CD4-positive, alpha-beta memory T cell (primary cell): ENCODE measurements at places on chromosomes 3 and 15. TPM values are rescaled to one million over a fixed set of nuclear protein-coding genes. Genes with fewer than 3 reads are reported as not detected.

PRKAR2A gene
- total RNA-seq = 41.7 TPM

LSAMP gene
- total RNA-seq = not detected

FGD5 gene
- total RNA-seq = 0.06 TPM

CTXND1 gene
- total RNA-seq = not detected

U2SURP gene
- total RNA-seq = 137 TPM

MAP1A gene
- 0.35 TPM for total RNA-seq

- H3K4me1 ChIP-seq = no peaks in the 10 kb centered on the region
- no peaks in the 10 kb centered on the region for H3K27me3 ChIP-seq
- no peak overlapping the region for H3K4me3 ChIP-seq
- no peaks in the 10 kb centered on the region for H3K36me3 ChIP-seq
- DNase-seq = no peak
These were observed 49.2 kb upstream of the MAP3K13 start for GRCh38 chr3:185313693-185314246.

DNA sequence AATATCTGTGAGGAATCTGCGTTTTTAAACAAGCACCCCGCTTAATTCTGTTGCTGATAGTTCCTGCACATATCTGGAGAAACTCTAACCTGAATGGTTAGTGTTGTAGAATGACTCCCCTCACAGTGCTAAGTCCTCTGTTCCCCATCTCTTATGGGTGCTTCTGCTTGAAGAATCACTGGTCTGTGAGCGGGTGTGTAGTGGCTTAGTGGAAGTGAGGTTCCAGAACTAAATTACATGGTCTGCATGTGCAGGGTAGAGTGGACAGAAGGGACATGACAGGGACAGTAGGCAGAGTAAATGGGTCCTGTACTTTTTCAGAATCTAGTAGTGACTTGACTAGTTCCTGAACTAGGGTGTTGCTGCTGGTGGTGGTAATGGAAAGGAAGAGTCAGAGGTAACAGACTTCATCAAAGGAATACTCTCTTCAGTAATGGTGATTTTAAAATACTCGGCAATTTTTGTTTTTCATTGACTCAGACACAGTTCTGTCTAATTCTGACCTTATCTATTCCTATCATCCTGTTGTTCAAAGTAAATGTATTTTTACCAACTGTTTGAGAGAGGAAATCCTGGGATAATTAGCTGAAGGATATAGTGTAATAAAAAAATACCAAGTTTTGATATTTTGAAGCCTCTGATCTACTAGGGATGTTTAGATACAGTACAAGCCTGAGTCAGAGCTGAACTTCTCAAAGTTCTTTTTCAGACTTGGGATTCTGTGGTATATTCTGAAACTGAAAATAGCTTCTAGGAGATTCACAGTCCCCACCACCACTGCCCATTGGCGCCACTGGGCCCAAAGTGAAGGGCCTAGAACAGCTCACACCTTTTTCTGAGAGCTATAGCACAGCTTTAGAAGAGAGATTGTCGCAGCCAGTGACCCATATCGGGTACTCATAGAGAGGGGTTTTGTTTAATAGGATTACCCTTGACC lies 55.5 kb downstream of the FNDC3B start:
- H3K27me3 ChIP-seq = no peaks in the 10 kb centered on the region
- H3K36me3 ChIP-seq = no peaks in the 10 kb centered on the region
- H3K4me3 ChIP-seq = no peak overlapping the region
- H3K4me1 ChIP-seq = peaks cover 27% of the 10 kb centered on the region
- H3K27ac ChIP-seq = no peak overlapping the region
- DNase-seq = no peak

DNA sequence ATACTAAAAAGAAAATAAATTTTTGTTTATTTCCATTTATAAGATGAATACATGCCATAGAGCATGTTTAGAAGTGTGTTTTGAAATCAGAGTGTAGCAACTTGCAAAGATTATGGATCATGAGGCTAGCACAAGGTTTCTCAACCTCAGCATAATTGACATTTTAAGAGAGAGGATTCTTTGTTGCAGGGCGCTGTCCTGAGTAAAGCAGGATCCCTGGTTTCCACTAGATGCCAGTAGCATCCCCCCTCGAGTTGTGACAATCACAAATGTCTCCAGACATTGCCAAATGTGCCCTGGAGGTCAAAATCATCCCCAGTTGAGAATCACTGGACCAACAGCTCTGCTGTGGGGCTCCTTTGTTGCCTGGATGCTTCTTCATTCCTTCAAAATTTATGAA lies 128.5 kb upstream of the RBMS3 start:
- H3K36me3 ChIP-seq = no peaks in the 10 kb centered on the region
- H3K27me3 ChIP-seq = no peaks in the 10 kb centered on the region
- DNase-seq = no peak

DNA sequence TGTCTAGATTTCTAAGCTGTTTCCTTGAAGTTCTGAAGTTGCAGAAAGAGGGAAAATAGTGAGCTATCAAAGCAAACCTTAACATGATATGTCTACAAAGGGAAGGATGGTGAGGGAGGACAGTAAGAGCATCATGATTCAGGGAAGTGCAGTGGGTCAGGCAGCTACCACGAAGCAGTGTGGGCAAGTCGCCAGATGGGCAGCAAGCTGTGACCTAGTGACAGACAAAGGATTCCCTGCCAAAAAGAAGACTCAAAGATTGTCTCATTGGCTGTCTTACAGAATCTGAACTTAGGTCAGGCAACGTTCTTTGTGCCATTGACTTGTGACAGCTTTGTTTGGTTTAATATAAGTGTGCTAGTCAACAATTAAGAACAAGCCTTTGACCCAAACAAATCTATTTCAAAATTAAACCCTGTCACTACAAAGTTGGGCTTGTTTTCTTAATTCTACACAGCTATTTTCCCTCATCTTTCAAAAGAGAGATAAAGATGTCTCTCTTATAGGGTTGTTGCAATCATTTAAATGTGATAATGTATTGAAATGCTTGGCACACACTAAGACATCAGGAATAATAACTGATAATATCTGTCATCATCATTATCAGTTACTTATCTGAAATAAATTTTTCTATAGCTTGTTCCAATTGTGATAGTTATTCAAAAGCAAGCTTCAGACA lies 153.3 kb downstream of the ECT2 start:
- DNase-seq = no peak
- H3K36me3 ChIP-seq = no peaks in the 10 kb centered on the region
- no peaks in the 10 kb centered on the region for H3K4me1 ChIP-seq
- H3K27ac ChIP-seq = no peak overlapping the region
- no peak overlapping the region for H3K4me3 ChIP-seq
- H3K27me3 ChIP-seq = no peaks in the 10 kb centered on the region

DNA sequence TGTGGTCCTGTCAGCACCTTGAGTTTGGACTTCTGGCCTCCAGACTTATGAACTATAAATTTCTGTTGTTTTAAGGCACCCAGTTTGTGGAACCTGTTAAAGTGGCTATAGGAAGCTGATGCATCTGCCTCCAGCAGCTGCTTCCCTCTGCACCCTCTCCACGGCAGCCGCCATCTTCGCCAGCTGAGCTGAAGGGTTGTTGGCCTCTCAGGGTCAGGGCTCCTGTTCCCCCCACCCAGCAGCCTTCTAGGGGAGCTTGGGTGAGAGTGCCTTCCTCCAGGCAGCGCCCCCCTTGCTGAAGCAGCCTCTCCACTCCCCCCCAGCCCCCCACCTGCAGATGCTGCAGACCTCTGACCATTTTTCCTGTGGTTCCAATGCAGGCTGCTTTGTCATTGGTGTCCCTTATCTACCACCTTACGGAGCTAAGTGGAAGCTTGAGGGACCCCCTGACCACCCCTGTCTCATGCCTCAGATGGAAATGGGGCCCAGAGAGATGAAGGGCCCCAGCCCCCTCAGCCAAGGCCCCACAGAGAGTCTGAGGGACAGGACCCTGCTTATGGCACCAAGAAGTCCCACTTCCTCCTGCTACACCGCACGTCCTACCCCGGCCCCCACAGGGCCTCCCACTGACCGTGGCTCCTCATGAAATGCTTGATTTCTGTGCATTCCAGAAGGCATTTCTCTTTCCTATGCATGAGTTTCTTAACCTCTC lies 61.4 kb upstream of the TLE3 start:
- no peak overlapping the region for H3K27ac ChIP-seq
- no peaks in the 10 kb centered on the region for H3K27me3 ChIP-seq
- H3K36me3 ChIP-seq = no peaks in the 10 kb centered on the region

DNA sequence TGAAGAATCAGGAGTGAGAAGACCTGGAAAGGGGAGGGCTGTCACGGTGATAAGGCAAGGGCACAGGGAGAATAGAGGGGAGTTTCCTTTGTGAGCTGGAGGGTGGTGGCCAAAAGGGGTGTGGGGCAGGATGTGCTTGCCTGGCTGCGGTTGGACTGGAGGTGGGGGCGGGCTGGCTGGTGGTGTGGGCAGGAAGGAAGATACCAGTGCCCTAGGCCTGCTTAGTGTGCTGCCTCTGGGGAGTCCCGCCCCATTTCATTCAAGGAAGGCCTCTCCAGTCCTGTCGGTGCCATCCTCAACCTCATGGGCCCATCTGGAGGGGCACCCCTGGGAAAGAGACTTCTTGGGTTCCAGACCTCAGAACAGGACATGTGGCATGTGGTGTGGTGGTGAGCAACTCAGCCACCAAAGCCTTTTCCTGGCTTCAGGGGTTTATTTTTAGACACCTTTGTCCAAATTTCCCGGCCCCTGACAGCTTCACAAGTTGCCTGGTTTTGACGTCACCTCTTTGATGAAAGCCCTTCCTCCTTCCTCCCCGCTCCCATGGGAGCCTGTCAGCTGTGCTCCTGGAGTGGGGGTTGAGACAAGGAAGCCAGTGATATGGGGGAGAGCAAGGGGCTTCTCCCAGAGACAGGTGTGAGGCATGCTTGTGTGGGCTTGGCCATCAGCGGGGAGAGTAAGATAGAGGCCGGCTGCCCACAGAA lies 15.6 kb downstream of the TEX264 start:
- H3K27ac ChIP-seq = peak overlapping the region; percentile 86
- peak; percentile 90 for DNase-seq
- no peaks in the 10 kb centered on the region for H3K27me3 ChIP-seq
- H3K36me3 ChIP-seq = peaks cover 33% of the 10 kb centered on the region

- H3K36me3 ChIP-seq = no peaks in the 10 kb centered on the region
- H3K27ac ChIP-seq = no peak overlapping the region
- no peak overlapping the region for H3K4me3 ChIP-seq
- H3K27me3 ChIP-seq = no peaks in the 10 kb centered on the region
- DNase-seq = no peak
These were observed 48.6 kb downstream of the RARB start for GRCh38 chr3:25476639-25477038.

DNA sequence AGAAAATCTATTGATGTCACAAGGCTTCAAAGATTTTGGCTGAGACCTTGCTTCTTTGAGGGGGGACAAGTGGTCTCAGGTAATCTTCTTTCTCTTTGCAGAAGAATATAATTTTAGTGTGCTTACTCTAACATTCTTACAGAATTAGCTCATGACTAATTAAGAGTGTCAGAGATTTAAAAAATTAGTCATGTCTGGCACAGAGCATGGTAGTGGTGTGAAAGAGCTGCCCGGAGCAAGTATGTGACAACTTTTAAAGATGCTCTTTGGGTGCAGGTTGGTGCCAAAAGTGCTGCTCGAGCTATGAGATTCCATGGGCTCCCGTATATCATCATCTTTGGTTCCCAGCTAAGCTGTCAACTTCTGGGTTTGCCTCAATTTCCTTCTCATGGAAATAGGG lies 31.1 kb downstream of the CYP19A1 start:
- DNase-seq = no peak
- no peaks in the 10 kb centered on the region for H3K4me1 ChIP-seq
- no peak overlapping the region for H3K4me3 ChIP-seq
- no peaks in the 10 kb centered on the region for H3K27me3 ChIP-seq

- H3K36me3 ChIP-seq = no peaks in the 10 kb centered on the region
- peaks cover 25% of the 10 kb centered on the region for H3K4me1 ChIP-seq
- H3K27me3 ChIP-seq = no peaks in the 10 kb centered on the region
- no peak overlapping the region for H3K27ac ChIP-seq
- DNase-seq = no peak
- H3K4me3 ChIP-seq = no peak overlapping the region
These were observed 15.8 kb downstream of the SLC9A9 start for GRCh38 chr3:143832433-143832832.

- H3K4me1 ChIP-seq = no peaks in the 10 kb centered on the region
- DNase-seq = no peak
- H3K36me3 ChIP-seq = no peaks in the 10 kb centered on the region
- H3K4me3 ChIP-seq = no peak overlapping the region
- no peak overlapping the region for H3K27ac ChIP-seq
These were observed 64.0 kb downstream of the TMEM212 start for GRCh38 chr3:171906951-171907676.

GRCh38 chr3:166114448-166114847 lies 277.2 kb upstream of the BCHE start:
- DNase-seq = no peak
- H3K27me3 ChIP-seq = no peaks in the 10 kb centered on the region
- H3K27ac ChIP-seq = no peak overlapping the region
- no peaks in the 10 kb centered on the region for H3K36me3 ChIP-seq

DNA sequence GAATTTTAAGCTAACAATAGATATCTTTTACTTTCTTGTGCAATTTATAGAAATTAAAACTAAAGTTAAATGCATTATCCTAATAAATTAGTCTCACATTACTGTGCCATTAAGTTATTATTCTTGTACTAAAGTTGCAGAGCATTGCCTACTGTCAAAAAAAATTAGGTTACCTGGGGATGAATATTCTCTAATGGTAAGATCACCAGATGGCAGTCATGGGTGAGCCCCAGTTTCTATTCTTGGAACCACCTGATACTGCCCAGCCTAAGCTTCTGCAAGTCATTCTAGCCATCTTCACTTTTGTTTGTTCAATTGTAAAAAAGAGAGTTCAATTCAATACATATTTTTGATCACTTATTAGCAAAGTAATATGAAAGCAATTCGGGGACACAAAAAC lies 213.2 kb downstream of the CADM2 start:
- no peaks in the 10 kb centered on the region for H3K27me3 ChIP-seq
- H3K4me3 ChIP-seq = no peak overlapping the region
- H3K27ac ChIP-seq = no peak overlapping the region
- H3K36me3 ChIP-seq = no peaks in the 10 kb centered on the region
- DNase-seq = no peak
- no peaks in the 10 kb centered on the region for H3K4me1 ChIP-seq

- no peaks in the 10 kb centered on the region for H3K4me1 ChIP-seq
- no peak overlapping the region for H3K4me3 ChIP-seq
These were observed 58.4 kb downstream of the RBM6 start for GRCh38 chr3:49998326-49998725.

DNA sequence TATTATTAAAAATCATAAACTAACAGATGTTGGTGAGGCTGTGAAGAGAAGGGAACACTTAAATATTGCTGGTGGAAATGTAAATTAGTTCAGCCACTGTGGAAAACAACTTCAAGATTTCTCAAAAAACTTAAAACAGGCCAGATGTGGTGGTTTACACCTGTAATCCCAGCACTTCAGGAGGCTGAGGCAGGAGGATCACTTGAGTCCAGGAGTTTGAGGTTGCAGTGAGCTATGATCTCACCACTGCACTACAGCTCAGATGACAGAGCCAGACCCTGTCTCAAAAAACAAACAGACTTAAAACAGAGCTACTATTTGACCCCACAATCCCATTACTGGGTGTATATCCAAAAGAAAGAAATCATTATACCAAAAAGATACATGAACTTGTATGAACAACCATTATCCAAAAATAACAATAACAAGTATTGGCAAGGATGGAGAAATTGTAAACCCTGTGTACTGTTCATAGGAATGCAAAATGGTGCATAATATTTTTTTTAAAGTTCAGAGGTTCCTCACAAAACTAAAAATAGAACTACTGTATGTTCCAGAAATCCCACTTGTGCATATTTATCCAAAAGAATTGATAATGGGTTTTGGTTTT lies 25.5 kb downstream of the ZNF148 start:
- peaks cover 31% of the 10 kb centered on the region for H3K4me1 ChIP-seq
- H3K27ac ChIP-seq = no peak overlapping the region
- DNase-seq = no peak

- no peaks in the 10 kb centered on the region for H3K27me3 ChIP-seq
- H3K27ac ChIP-seq = no peak overlapping the region
- no peaks in the 10 kb centered on the region for H3K4me1 ChIP-seq
- no peak for DNase-seq
These were observed 31.2 kb downstream of the C3orf20 start for GRCh38 chr3:14706096-14706495.
